Camera-type eye (tissue), 1 donor: ENCODE measurements at places on chromosomes 5 and 9. TPM values are rescaled to one million over a fixed set of nuclear protein-coding genes. Genes with fewer than 3 reads are reported as not detected.

GPR151 gene
- not detected for total RNA-seq

MEGF10 gene
- 32.7 TPM for total RNA-seq

LCN9 gene
- total RNA-seq = not detected

NOXA1 gene
- 4.2 TPM for total RNA-seq

RASGEF1C gene
- total RNA-seq = 6.5 TPM

PAEP gene
- not detected for total RNA-seq

HEMGN gene
- 6.4 TPM for total RNA-seq

LRRC19 gene
- total RNA-seq = not detected

PCDHA1 gene
- 0.71 TPM for total RNA-seq

TMOD1 gene
- 13.4 TPM for total RNA-seq

LIX1 gene
- total RNA-seq = 3.2 TPM

ESM1 gene
- total RNA-seq = 3.6 TPM

UBAP2 gene
- 43.2 TPM for total RNA-seq

C5orf52 gene
- total RNA-seq = not detected

LRRC26 gene
- total RNA-seq = 1.7 TPM

PCSK1 gene
- 2.5 TPM for total RNA-seq

PTPRD gene
- total RNA-seq = 244 TPM

PKD2L2 gene
- total RNA-seq = not detected

GPX3 gene
- 129 TPM for total RNA-seq

STPG3 gene
- not detected for total RNA-seq

DAB2IP gene
- 38.5 TPM for total RNA-seq

PITX1 gene
- 31.1 TPM for total RNA-seq

BSPRY gene
- total RNA-seq = 7.5 TPM

SLC31A2 gene
- 9.6 TPM for total RNA-seq

NUTM2G gene
- not detected for total RNA-seq

C5 gene
- total RNA-seq = 10.0 TPM

ARL14EPL gene
- total RNA-seq = not detected

FOXD4L3 gene
- total RNA-seq = not detected

SPINK4 gene
- total RNA-seq = not detected

KIF4B gene
- 0.33 TPM for total RNA-seq

CDO1 gene
- total RNA-seq = 64.5 TPM

PCDHB12 gene
- total RNA-seq = 15.0 TPM

AHRR gene
- total RNA-seq = 11.5 TPM

PCDHGB7 gene
- total RNA-seq = 26.6 TPM

LMX1B gene
- 12.9 TPM for total RNA-seq

NUP155 gene
- total RNA-seq = 54.5 TPM

CCNO gene
- 0.27 TPM for total RNA-seq

SLC26A2 gene
- total RNA-seq = 17.7 TPM

KDM3B gene
- total RNA-seq = 127 TPM

SPINK1 gene
- total RNA-seq = not detected

OLFM1 gene
- total RNA-seq = 48.8 TPM

IGFBPL1 gene
- 11.7 TPM for total RNA-seq

PCDHB8 gene
- total RNA-seq = 3.4 TPM

AIF1L gene
- total RNA-seq = 36.2 TPM

UBTD2 gene
- total RNA-seq = 64.2 TPM
